ENCODE measurements at places on chromosomes 5 and 9.

GRCh38 chr9:3431890-3432289, 93.9 kb downstream of the RFX3 start:
- no peak for DNase-seq

DNA sequence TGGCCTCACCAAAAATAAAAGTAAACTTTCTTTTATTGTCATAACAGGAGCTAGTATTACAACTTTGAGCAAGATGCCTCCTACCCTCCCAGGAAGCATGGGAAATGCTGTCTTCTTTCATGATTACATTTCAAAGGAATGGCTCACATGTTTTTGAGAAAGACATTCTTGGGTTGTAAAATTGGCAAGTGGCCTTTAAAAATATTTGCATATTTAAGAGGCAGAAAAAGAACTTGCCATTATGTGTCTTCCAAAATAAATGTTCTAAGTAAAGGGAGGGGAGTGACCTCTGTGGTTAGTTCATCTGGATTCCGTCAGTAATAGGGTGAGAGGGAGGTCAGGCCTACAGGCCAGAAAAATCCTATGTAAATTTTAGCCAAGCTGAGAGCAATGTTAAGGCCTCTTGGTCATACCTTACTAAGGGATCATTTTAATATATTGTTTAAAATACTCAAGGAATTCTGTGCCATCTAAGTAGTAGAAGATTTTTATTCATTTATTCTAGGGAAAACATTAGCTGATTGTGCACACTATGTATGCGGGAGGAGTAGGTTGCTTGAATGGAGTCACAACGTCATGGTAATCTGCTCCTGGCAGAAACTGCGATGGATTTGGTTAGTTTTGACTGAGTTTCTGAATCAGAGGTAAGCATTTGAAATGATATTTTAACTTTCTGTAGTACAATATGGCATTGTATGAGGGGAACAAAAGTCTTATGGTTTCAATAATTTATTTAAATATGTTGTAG, 1485.7 kb upstream of the CDH9 start:
- no peak for DNase-seq

DNA sequence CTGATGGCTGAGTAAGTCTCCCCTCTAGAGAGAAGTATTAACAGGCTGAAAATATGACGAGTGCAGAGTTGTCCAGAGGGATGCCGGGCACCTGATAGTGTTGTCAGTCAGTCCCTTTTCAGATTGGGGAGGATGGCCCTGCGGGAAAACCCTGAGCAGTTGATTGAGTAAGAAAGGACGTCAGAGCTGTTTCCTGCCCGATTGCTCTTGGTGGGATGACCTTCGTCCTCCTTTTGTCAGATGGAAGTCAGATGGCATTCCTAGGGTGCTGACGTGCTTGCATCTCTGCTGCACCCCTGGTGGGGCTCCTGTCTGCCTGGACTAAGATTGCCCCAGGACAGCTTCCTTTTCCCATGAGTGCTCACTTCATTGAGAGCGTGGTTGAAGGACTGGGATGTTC, 9.8 kb downstream of the ZNF354B start:
- DNase-seq: no peak

- DNase-seq: no peak
Observed at GRCh38 chr9:133818444-133818843, 80.3 kb upstream of the SARDH start.

- no peak for DNase-seq
Observed at GRCh38 chr5:85109616-85110015, 724.9 kb upstream of the EDIL3 start.

- no peak for DNase-seq
Observed at GRCh38 chr9:86983620-86984259, 36.4 kb upstream of the GAS1 start.

- peak; percentile 70 for DNase-seq
Observed at GRCh38 chr5:1536322-1536845, 12.6 kb upstream of the LPCAT1 start.

GRCh38 chr9:33374190-33374589, 28.2 kb downstream of the AQP7 start:
- no peak for DNase-seq

GRCh38 chr9:3823842-3824475, 298.2 kb upstream of the RFX3 start:
- no peak for DNase-seq

GRCh38 chr5:6480133-6481051, 31.7 kb downstream of the UBE2QL1 start:
- no peak for DNase-seq

GRCh38 chr9:110346325-110346724, 8.7 kb upstream of the TXNDC8 start:
- DNase-seq: no peak

- no peak for DNase-seq
Observed at GRCh38 chr5:160929360-160929759, 77.3 kb upstream of the ATP10B start.

DNA sequence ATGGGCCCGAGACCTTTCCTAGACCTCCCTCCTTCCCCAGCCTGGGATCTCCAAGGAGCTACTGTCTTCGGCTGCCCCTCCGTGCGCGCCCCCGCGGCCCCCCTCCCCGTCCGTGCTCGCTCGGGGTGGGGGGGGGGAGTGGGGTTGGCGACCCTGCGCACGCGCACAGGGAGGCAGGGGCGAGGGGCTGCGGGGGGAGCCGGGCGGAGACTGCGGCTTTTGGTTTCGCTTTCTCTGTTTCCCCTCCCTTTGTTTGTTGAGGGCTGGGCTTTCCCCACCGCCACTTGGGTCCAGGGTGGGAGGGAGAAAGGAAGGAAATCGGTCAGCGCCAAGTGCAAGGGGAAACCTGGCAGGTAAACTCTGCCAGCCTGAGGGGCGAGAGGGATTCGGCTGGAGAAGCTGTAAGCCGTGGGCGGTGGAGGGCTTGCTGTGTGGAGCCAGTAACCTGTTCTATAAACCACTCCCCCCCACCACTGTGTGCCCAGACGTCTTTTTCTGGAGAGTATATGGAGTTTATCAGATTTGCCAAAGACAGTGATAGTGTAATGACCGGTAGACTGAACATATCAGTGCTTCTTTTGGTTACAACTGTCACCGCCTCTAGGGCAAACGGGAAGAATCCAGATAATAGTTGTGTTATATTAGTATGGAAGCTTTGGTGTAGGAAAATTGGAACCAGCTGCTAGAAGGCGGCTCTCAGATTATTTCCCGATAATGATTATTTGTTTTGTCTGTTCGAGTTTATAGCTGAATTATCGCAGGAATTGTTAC, 684 bp downstream of the DNAJA1 start:
- peak; percentile 81 for DNase-seq

- no peak for DNase-seq
Observed at GRCh38 chr5:125612181-125612721, 811.0 kb upstream of the GRAMD2B start.

DNA sequence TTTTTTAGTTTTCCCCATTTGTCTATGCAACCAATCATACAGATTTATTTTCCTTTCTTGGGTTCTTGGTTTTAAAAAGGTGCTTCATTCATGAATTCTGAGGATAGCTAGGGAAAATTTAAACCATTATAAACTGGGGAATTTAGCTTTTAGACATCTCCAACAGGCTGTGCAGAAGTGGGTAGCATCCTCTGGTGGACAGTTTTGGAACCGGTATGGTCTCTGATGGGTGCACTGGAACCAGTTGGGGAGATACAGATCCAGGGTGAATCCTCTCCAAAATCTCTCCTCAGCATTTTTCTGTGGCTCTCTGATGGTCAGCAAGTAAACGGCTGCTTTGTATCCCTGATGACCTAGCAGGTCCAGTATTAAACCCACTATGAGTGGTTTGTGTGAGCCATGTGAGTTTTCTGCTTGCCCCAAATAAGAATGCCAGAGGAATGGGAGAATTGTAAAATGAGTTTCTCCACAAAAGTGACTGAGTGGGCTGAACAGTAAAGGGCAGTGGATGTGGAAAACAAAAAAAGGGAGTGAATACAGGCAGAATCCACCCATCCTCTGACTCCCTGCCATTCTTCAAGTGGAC, 9.1 kb upstream of the DNAJC25 start:
- DNase-seq: peak; percentile 35

GRCh38 chr5:61289669-61290306, 42.3 kb upstream of the ZSWIM6 start:
- DNase-seq: no peak

DNA sequence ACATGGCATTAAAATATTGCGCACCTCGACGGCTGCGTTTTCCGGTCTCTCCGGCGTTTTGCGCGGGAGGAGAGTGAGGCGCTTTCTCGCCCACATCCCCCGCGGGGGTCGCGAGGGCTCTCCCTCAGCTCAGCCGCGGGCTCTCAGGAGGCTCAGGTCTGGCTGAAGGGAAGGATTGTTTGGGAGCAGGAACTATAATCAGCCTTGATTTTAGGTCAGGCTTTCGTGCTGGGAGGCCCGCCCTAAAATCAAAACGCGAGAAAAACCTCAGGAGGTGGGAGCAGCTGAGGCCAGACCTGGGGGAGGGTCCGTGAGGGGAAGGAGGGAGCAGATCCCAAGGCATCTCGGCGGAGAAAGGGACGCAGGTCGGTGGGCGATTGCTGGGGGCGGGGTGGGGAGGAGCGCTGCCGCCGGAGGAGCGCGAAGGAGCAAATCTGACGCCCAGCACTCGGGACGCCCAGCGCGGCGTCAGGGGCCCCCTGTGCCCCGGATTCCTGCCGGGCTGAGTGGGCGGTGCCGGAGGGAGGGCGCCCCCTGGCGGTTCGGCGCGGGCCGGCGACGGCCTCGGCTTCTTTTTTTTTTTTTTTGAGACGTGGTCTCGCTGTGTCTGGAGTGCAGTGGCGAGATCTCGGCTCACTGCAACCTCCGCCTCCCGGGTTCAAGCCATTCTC, 18.7 kb upstream of the RNF130 start:
- DNase-seq: peak; percentile 83

- no peak for DNase-seq
Observed at GRCh38 chr9:109816490-109816889, 36.5 kb downstream of the PALM2AKAP2 start.

- no peak for DNase-seq
Observed at GRCh38 chr9:27462846-27463245, 61.2 kb upstream of the IFNK start.

- peak; percentile 77 for DNase-seq
Observed at GRCh38 chr5:67166460-67167285, 29.9 kb downstream of the CD180 start.

DNA sequence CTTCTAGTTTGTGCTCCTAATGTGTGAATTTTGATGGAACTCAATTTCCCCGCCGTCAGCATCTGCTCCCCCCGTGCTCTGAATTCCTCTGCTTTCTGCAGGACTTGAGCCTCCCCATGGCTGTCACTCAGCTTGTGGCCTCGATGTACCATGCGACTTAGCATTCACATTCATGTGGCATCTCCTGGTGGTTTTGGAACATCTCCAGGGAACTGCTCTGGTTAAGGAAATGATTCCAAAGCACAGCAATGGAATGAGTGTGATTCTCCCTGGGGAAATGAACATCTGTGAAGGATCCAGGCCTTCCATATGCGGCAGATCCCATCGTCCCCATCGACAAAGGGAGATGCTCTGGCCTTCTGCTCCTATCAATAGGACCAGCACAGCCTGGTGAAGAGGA, 119.0 kb downstream of the ENTREP1 start:
- no peak for DNase-seq

GRCh38 chr5:2324788-2325187, 426.7 kb downstream of the IRX2 start:
- DNase-seq: no peak

DNA sequence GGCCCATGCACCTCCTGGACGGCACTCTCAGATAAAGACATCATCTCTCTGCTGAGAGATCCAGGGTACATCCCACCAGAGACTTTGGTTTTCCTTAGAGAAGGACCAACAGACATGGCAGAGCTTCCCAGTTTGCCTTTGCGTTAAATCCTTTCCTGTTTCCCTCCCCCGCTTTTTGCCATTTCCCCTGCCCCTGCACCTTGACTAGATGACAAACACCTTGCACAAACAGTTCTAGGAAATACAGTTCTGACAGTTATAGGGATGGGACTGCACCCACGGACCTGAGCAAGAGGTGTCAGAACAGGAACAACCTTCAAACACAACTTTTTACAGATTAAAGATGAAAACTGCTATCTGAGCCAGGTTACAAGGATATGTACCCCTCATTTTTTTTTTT, 288.9 kb downstream of the MSX2 start:
- no peak for DNase-seq

GRCh38 chr9:18848657-18849056, 184.4 kb downstream of the SAXO1 start:
- DNase-seq: no peak

DNA sequence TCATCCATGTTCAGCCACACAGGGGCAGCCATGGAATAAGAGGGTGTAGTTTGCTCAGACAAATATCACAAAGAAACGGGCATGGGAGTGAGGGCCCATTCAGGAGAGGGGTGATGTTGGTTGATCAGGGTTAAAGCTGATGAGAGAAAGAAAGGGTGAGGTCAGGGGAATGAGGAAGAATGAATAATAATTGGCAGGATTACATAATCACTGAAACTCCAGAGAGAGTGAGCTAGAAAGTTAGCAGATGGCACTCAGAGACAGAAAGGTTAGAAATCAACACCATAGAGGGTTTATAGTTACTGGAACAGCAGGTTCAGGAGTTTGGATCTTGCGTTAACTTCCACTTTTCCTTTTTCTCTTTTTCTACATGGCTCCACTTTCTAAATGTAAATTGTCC, 113.9 kb downstream of the TAF11L14 start:
- DNase-seq: no peak

- no peak for DNase-seq
Observed at GRCh38 chr5:10427201-10427600, 14.5 kb upstream of the ROPN1L start.

DNA sequence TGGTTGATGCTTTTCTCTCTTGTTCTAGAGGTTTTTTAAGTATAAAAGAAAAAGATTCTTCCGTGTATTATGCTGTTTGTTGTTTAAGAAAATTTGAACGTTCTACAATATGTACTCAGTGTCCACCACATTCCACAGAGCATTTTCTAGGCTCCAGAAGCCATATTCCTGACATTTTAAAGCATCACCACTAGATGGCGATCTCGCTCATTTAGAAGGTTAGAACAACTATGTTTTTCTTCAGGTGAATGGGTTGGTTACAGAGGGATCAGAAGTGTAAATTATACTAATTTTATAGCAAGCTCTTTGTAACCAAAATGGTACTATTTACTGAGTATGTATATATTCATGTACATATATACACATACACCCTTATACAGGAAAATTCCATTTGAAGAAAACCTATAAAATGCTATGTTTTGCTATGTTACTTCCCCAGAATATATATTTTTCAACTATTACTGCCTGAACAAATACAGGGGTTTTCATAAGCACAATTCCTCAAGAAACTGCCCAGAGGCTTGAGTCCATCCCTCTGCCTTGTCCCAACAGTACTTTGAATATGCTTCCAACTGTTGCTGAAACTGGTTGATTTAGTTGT, 284.3 kb downstream of the CCDC171 start:
- DNase-seq: peak; percentile 4

DNA sequence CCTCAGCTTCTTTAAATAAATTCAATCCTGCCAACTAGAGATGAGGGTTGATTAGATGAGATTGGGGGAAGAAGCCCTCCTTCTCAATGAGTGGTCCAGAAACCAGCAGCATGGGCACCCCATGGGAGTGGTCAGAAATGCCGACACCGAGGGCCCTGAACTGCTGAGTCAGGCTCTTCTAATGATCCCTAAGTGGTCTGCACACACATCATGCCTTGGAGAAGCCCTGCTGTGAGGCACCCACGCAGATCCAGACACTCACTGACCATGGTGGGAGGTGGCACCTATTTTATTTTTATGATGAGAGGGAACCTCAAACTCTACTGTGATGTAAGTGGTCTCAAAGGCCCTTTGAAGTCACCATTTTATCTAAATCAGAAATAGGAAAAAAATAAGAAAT, 72.3 kb upstream of the BOD1 start:
- DNase-seq: no peak

- no peak for DNase-seq
Observed at GRCh38 chr5:78843436-78843835, 141.7 kb downstream of the ARSB start.

GRCh38 chr5:113194125-113194524, 217.5 kb downstream of the DCP2 start:
- DNase-seq: no peak

Measured in stimulated activated CD4-positive, alpha-beta T cell treated with anti-CD3 and anti-CD28 coated beads, Interleukin-2, amount 100 ng/mL, for 24 hours (primary cell).